ENCODE measurements at places on chromosomes 6 and 20. TPM values are rescaled to one million over a fixed set of nuclear protein-coding genes. Genes with fewer than 3 reads are reported as not detected.

The MEP1A gene
- total RNA-seq = not detected

The COL20A1 gene
- not detected for total RNA-seq

The FKBP1C gene
- total RNA-seq = 1.0 TPM

The TBPL1 gene
- 40.0 TPM for total RNA-seq

The C20orf204 gene
- 14.2 TPM for total RNA-seq

The TMEM151B gene
- total RNA-seq = 0.28 TPM

The NUP43 gene
- total RNA-seq = 54.4 TPM

The USP49 gene
- total RNA-seq = 7.1 TPM

GRCh38 chr6:8556370-8557013 is 121.1 kb upstream of the SLC35B3 start:
- DNase-seq = no peak

- DNase-seq = no peak
These were observed 211.9 kb downstream of the HAO1 start for GRCh38 chr20:7728338-7728737.

GRCh38 chr20:62513991-62514390 is 38.2 kb upstream of the GATA5 start:
- DNase-seq = no peak

DNA sequence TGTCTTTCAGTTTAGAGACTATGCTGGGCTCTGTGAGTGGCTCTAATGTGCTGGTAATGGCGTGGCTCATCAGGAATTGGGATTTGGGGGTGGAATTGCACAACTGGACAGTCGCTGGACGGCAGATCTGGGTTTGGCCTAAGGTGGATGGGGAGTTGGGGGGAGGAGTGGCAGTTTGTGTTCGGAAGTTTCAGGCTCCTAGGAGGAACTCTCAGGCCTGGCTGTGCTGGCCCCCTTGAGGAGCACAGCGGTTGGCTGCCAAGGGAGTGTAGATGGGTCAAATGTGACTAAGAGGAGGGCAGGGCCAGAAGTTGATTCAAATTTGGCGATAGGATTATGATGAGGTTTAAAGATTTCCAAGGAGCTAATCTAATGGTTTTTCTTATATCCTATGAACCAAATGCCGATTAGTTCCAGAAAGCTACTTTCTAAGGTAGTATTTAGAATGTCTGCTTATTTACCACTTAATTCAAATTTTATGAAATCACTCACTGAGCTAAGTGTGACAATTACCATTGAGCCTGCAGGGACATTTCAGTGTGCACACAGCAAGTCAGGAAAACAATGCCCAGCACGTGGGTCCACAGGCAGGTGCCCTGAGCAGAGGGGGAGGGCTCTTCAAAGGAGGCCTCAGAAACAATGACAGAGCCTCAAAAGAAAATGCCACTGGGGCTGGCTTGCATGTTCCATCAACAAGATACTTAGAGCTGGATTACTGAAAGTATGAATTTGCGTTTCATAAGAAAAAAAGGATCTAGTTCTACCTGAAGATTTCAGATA is 111.0 kb downstream of the GJA10 start:
- no peak for DNase-seq

- no peak for DNase-seq
These were observed 13.9 kb downstream of the KCNK15 start for GRCh38 chr20:44759595-44759994.

DNA sequence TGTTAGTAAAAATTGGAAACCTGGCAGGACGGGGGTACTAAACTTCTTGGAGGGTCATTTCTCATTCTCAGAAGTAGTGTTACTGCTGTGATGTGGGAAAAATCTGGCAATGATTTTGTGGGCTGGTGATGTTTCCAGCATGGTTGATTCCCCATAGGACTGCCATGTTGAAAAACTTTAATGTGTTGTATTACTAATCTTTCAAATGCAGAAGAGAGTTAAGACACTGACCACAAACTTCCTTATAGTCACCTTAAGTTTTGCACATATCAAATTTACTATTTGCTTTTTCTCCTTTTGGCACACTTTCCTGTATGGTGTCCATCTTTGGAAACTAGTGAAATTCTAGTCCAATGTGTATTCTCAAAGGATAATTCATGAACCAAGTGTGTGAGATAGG is 236.2 kb upstream of the TAB2 start:
- no peak for DNase-seq

DNA sequence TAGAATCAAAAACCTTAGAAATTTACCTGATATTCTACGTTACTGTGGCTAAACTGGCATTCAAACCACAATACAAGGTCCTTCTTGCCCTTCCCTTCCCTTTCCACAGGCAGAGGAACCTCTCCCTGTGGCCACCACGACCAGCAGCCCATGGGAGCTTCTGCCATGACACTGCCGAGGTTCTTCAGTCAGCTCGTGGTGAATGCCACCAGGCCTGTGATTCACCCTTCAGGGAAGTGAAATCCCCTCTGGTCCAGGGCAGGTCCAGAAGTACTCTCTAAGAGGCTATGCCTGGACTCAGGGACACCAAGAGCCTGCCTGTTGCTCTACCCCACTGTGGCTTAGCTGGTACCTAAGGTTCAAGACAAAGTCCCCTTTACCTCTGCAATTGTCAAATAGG is 123.0 kb downstream of the HTR1B start:
- no peak for DNase-seq

GRCh38 chr6:34246563-34247391 is 2.0 kb downstream of the SMIM29 start:
- DNase-seq = peak; percentile 66

DNA sequence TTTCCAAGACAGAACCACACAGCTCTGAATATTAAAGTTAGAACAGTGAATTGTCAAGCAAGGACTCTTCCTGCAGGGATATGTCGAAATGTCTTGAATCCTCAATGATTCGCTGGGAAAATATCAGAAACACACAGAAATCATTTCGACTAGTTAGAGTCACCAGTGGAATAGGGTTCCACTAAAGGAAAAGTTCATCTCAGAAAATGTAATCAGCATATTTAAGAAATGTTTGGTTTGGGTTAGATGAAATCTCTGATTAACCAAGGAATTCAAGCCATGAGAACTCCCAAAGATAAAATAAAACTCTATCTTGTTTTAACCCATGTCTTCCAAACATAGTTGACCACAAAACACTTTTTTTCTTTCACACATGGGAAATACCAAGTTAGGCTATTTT is 621.0 kb upstream of the NRSN1 start:
- no peak for DNase-seq

- peak; percentile 38 for DNase-seq
These were observed 6.9 kb downstream of the HLA-DPB1 start for GRCh38 chr6:33082702-33083101.

DNA sequence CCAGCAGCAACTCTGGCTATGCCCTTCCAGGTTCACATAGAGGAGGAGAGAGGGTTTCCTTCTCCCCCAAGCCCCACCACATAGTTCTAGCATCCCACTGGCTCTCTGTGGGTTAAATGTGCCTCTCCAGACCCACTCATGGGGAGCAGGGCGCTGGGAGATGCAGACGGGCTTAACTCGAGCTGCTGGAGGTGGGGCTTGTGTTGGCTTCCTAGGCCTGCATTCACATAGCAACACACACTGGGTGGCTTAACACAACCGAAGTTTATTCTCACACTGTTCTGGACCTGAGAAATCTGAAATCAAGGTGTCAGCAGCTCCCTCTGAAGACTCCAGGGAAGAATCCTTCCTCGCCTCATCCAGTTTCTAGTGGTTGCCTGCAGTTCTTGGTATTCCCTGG is 33.6 kb downstream of the SLC2A10 start:
- DNase-seq = no peak

- no peak for DNase-seq
These were observed 2.2 kb upstream of the UBD start for GRCh38 chr6:29561606-29562181.

- DNase-seq = no peak
These were observed 236.4 kb downstream of the LRFN2 start for GRCh38 chr6:40350747-40351217.

DNA sequence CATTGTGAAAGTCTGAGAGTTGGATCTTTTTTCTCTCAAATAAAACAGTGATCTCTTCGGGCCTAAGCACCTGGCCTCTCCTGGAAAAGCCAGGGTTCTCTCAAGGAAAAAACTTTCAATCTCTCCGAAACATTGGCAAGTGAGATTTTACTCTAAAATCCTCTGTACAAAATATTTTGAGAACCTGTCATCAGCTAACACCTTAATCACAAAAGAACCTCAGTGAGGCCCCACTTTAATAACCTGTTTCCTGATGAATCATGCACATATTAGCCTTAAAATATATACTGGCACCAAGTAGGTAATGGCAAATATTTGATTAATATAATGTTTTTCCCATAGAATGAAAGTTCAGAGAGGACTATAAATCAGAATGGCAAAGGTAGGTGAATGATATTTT is 177.9 kb downstream of the FRK start:
- no peak for DNase-seq

- DNase-seq = no peak
These were observed 222.7 kb downstream of the SOX4 start for GRCh38 chr6:21816231-21816630.

DNA sequence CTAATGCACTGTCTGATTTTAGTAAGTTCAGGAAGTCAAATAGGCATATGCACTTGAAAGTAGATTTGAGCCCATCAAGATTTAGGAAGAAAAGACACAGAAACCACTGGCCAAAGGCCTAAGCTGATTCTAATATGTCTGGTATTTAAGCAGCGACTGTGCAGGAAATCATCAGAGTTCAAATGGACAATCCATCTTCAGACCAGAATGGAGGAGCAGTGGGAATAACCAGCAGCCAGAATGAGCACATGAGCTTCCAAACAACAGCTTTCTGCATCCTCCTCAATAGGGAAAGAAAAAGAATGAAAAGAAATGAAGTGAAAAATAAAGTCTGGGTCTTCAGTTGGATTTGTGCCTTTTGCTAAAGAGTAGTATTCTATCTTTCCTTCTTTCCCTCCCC is 50.6 kb downstream of the SOD2 start:
- DNase-seq = no peak

- no peak for DNase-seq
These were observed 228.8 kb upstream of the ECI2 start for GRCh38 chr6:4364172-4364571.

DNA sequence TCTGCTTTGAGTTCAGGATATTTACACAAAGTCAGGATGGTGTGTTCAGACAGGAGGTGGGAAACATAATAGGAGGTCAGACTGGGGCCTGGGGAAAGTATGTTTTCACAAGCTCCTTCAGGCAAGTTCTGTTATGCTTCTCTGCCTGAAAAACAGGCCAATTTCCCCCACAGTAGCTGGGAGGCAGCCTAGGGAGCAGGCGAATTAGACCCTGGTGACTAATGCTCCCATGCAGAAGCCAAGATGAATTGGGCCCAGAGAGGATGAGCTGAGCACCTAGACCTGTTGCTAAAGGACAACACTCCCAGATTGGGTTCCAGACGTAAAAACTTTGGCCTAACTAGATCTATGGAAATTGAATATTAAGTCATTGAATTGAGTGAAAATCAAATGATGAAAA is 142.2 kb upstream of the MAP3K7 start:
- no peak for DNase-seq

DNA sequence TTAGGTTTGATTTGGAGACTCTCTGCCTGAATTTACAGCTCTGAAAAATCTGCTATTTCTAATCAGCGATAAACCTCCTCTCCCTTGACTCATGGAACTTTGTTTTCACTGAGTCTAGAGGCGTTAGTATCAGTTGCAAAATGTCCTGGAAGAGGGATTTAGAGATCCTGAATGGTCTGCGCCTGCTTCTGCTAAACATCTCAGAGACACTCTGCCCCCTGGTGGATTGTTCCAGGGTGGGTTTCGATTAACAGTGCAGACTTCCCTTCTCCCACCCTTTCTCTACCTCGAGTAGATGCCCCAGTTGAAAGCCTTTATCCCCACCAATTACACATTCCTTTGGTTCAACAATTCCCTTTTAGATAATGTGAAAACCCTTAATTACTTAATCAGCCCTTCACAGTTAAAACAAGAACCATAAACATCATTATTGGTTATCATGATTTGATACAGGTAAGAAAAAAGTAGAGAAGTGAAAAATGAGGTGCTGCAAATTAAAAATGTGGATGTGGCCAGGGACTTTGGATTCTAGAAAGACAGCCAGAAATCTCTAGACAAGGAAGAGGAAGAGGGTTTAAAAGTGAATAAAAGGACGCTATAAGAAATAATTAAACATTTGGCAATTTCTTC is 5.5 kb downstream of the HTR1B start:
- peak; percentile 85 for DNase-seq

GRCh38 chr6:156175971-156176421 is 601.2 kb upstream of the ARID1B start:
- peak; percentile 24 for DNase-seq
